ENCODE measurements at places on chromosomes 13 and 19.

DNA sequence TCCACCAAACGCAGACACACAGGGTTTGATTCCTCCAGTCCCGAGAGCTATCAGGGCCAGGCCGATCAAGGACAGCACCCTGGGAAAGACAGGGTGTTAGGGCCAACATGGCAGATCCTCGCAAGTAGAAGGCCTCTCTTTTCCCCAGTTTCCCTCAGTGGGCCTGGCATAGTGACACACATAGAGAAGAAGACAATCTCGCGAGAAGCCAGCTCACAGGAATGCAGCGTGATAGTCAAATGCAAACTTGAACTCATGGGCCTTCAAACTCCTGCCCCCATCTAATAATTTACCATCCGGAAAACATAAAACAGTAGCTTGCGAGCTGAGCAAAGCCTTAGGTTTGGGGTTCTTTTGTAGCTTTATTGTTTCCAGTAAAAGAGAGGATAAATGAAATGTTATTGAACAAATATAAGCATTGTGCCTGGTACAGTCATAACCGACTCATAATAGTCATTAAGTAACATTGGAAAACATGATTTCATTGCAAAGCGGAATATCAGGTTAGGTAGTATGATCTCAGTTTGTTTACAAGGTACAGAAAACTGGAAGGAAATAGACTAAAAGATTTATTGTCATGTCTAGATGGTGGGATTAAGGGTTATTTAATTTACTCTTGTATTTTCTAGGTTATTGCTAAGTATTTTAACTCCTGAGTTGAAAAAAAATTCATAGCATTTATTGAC lies 30.5 kb downstream of the SLC15A1 start:
- DNase-seq: no peak

GRCh38 chr19:3580156-3580934 lies 4.9 kb upstream of the GIPC3 start:
- no peak for DNase-seq

GRCh38 chr13:75410207-75410606 lies 71.8 kb downstream of the TBC1D4 start:
- no peak for DNase-seq

DNA sequence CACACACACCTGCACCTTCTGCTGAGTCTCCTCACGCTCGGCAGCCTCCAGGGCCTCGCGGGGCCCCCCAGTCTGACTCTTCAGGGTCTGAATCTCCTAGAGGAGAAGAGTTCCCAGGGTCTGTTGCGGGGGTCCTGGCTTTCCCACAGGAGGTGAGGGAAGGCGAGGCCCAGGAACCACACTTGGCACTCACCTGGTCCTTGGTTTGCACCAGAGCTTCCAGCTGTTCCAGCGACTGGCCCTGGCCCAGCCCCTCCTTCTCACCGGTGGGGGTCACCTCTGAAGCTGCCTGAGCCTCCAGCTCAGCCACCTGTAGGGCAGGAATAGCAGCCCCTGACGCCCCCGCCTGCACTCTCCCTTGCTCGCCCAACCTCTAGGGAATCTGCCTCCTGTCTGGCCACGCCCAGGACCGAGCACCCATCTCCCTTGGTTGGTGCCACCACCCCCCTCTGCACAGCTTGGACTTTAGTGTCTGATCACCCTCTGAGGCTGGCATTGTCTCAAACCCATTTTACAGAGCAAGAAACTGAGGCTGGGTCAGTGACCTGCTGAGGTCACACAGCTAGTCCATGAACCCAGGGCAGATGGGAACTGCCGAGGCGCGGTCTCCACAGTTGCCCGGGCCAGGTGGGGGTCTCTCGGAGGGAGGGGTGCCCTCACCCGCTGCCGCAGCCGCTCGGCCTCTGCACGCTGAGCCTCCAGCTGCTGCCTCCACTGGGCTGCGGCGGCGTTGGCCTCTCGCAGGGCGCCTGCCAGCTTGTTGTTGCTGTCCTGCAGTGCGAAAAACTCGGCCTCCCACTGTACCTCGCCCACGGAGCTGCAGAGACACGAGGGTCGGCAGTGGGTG lies 9.5 kb downstream of the HOMER3 start:
- DNase-seq: no peak

- no peak for DNase-seq
These were observed 213.3 kb downstream of the KCNRG start for GRCh38 chr13:50228527-50228926.

DNA sequence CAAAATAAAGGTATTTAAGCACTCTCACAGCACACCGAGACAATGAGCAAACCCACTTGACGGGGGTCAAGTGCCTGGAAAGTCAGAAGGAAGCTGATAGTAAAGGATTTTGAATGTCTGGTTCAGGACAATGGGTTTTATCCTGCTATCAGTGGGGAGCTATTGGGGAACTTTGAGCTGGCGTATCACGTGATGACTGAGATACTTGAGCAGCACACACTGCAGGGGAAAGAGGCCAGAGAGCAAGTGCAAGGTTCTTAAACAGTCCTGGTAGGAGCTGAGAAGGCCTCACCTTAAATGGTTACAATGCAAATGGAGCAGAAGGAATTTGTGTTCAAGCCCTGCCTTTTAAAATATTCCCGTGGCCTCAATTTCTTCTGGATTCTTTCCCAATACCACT lies 225.3 kb downstream of the LACC1 start:
- no peak for DNase-seq

DNA sequence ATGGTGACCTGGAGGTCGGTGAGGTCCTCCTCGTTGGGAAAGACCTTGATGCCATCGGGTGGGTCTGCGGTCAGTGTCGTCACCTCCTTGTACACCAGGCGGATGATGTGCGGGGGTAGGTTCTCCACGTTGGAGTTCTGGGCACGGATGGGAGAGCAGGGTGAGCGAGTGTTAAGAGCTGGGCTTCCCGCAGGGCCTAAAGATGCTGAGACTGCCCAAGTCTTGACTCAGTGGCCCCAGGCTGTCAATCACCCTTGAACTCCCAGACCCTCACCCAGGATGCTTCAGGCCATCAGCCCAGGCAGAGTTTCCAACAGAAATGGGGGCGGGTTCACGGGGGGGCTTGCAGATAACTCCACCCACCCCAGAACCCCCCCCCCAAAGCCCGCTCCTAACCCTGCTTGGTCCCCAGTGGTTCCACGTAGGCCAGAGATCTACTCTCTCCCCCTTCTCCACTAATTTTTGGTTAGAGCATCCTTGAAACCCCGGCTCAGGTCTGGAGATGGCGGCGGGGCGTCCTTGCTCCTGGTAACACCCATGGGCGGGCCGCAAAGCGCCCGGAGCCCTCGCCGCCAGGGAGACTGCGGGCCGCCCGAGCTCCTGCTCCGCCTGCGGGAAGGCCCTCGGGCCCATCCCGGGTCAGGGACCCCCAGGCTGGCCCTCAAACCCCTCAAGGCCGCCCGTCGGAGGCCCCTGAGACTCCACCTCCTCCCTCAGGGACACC lies 600 bp downstream of the UBE2S start:
- no peak for DNase-seq

GRCh38 chr13:107117327-107118012 lies 549.5 kb upstream of the ARGLU1 start:
- DNase-seq: no peak

- DNase-seq: no peak
These were observed 744.1 kb downstream of the UQCRFS1 start for GRCh38 chr19:28468701-28469459.

DNA sequence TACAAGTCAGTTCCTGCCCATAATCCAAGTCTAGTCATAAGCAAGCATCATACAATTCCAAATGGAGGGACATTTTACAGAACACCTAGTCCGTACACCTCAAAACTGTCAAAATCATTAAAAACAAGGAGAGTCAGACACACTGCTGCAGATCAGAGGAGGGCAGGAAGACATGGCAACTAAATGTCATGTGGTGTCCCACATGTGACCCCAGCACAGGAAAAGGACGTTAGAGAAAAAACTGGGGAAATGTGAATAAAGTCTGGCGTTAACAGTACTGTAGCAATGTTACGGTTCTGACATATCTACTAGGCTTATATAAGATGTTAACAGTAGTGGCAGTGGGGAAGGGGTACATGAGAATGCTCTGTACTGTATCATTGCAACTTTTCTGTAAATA lies 2.3 kb downstream of the ZSCAN5A start:
- DNase-seq: no peak

All from neuronal stem cell (in vitro differentiated cells).